NCI-H526 (cell line): ENCODE measurements at places on chromosomes 2 and 18.

DNA sequence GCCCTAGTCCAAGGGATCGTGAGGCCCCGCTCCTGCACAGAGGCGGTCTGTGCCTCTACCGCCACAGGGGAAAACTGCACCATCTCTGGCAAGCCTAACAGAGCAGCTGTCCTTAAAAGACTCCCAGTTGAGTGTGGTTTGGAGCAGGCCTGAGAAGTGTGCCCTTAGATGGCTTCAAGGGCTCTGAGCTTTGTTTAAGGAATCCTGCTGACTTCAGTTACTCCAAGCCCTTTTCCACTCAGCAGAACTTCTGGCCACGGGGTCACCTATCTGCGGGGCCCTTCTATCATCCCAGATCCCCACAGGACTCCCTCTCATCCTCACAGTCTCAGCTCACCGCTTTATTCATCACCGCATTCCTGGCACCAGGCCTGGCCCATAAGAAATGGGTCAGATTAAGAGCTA, 131.5 kb downstream of the CCDC74A start:
- no peak for DNase-seq

DNA sequence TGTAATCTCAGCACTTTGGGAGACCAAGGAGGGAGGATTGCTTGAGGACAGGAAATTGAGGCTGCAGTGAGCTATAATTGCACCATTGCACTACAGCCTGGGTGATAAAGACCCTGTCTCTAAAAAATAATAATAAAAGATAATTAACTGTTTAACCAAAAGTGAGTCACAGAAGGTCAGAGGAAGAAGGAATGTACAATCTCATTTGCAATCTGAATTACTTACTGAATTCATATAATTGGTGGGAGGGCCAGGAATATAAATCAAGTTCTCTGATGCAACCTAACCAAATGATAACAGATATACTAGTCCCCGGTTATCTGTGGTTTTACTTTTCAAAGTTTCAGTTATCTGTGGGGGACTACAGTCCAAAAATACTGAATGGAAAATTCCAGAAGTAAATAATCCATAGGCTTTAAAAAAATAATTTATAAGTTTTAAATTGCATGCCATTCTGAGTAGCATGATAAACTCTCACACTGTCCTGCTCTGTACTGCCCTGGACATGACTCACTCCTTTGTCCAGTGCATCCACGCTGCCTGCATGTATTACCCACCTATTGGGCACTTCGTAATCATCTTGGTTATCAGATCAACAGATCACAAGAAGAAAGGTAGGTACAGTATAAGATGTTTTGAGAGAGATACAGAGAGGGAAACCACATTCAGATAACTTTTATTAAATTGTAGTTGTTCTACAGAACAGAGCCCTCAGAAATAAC, 12.8 kb upstream of the MATN3 start:
- no peak for DNase-seq

DNA sequence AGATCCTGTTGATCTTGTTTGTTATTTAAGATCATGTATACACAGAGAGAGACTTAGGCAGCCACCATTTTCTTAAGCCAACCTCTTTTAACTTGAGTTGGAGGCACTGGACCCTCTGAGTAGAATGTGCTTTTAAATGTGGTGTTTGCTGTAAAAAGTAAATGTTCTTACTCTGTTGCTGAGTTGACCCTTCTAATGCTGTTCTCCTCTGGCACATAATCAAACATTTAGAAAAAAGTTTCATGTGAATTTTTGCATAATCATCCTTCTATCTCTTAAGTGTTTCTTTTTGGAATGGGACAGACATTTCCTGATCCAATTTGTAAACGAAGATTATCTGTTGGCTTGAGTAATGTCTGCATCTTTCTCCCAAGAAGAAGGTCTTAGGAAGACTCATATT, 255.1 kb upstream of the ETAA1 start:
- DNase-seq, result no peak

DNA sequence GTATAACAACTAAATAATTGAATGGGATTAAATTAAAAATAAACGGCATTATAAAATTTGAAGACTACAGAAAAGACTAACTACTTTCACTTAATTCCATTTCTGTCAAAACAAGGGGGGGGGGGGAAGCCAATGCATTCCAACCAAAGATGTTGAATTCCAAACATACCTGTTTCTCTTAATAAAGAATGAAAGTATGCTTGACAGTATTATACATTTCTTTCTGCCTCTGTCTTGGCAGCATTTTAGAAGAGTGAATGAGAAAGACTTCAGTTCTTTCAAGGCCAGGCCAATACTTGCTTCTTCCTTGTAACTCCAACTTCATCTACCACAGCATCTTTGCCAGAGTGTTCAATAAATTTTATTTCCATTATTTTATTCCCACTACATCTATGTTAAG, 65.9 kb downstream of the PDE11A start:
- DNase-seq, result no peak

DNA sequence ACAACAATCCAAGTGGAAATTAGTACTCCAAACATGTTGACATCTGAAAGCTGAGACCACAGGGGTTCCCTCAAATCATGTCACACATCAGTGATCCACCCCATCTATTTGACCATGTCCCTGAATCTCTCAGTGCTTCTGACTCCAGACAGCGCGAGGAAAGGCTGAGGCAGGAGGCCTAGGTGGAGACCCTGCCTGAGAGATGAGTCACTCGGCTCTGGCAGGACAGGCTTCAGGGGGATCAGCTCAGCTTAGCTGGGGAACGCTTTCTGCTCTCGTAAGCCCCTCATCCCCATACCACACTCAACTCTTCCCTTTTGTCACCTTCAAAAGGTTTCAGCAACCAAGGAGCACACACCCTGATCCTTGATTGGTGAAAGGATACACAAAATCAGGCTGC, 5.8 kb upstream of the FAM228A start:
- DNase-seq, result no peak

DNA sequence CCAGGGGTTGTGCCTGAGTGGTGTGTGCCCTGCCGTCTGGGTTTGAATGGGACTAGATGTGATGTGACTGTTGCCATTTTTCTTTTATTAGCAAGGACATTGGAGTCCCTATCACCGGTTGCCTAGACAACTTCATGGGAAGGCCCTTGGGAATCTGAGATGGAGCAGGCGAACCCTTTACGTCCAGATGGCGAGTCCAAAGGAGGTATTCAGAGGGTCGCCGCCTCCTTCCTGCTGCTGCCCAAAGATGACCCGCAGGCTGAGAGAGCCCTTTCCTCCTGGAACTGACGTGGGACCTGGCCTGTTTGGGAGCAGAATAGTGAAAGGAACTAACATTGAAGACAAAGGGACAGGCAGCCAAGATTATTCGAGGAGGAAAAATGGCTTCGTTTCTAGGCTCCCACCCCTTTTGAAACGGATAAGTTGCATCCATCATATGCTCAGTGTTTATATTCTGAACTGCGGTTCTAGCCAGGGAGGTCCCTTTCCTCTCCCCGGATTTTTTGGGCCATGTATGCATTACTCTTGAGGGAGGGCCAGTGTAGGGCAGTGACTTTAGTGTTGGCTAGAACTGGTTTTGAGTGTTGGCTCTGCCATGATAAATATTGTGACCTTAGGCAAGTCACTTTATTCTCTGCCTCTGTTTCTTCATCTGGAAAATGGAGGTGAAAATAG, 673 bp downstream of the CENPO start:
- DNase-seq, result peak; percentile 55

GRCh38 chr2:228432116-228432515, 250.6 kb upstream of the SPHKAP start:
- no peak for DNase-seq

- peak; percentile 44 for DNase-seq
Observed at GRCh38 chr2:7573166-7573825, 656.1 kb downstream of the RNF144A start.

- peak; percentile 6 for DNase-seq
Observed at GRCh38 chr2:12326449-12327190, 390.1 kb upstream of the TRIB2 start.

DNA sequence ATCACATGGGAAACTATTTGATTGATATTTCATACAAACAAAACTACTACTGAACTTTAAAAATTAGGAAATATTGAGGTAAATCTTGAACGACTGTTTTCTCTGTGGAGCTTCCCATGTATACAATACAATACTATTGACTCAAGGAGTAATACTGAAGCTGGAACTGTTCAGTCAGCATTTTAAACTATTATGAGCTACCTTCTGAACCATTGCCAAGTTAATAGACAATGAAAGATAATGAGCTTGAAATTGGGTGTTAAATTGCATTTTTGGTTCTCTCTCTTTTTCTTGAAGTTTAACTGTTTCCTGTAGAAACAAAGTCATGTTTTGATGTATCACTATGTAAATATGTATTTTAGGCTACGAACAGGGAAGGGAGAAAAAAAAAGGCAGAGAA, 569.2 kb downstream of the ZEB2 start:
- DNase-seq, result no peak

GRCh38 chr2:207819839-207820784, 50.4 kb upstream of the FZD5 start:
- DNase-seq, result no peak

DNA sequence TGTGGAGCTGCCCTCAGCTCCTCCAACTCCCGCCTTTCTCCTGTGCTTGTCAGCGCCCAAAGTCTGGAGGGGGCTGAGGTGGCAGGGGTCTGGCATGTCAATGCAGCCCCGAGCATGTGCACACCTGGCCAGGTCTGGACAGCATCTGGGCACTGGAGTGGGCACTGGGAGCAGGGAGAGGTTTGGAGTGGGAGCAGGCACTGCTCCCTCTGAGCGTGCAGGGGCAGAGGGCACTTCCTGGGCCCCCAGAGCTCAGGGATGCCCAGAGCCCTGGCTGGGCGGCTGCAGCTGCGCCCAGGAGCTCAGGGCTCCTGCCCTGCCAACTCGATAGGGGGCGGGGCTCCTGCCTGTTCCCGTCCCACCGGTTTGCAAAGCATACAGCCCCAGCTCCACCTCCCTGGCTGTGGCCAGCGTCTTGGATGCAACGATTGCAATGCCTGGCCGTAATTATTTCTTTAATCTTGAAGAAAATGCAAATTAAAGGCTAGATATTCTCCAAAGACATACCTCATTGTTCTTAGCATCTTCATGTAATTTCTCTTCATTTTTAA, 57.4 kb upstream of the LDAH start:
- no peak for DNase-seq

DNA sequence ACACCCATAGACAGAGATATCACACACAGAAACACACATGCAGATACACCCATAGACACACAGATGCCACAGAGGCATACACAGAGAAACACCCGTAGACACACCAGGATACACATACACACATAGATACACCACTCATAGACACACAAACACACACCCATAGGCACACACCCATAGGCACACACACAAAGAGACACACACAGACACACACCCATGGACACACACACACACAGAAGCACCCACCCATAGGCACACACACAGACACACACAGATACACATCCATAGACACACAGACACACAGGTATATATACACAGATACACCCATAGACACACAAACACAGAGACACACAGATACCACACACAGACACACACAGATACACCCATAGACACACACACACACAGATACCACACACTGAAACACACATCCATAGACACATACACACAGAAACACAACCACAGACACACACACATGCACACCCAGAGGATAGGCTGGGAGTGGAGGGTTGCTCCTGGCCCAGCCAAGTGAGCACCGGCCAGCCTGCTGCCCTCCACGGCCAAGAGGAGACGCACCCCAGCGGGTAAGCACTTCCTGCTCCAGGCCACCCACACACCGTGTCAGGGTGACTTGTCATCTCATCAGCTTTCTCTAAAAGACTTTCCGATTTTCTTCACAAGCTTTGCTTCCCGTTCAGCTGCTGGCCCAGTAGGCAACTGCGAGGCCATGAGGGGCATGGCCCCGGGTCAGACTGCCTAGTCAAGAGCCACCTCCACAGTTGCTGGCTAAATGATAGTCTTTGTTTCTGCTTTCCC, 14.1 kb upstream of the CNNM3 start:
- DNase-seq, result no peak

- no peak for DNase-seq
Observed at GRCh38 chr2:147356157-147356556, 488.7 kb upstream of the ACVR2A start.

GRCh38 chr2:173647681-173648311, 293.1 kb downstream of the CDCA7 start:
- no peak for DNase-seq

GRCh38 chr2:111667001-111667400, 217.0 kb downstream of the ANAPC1 start:
- no peak for DNase-seq
